ENCODE measurements at places on chromosomes 4 and X.

DNA sequence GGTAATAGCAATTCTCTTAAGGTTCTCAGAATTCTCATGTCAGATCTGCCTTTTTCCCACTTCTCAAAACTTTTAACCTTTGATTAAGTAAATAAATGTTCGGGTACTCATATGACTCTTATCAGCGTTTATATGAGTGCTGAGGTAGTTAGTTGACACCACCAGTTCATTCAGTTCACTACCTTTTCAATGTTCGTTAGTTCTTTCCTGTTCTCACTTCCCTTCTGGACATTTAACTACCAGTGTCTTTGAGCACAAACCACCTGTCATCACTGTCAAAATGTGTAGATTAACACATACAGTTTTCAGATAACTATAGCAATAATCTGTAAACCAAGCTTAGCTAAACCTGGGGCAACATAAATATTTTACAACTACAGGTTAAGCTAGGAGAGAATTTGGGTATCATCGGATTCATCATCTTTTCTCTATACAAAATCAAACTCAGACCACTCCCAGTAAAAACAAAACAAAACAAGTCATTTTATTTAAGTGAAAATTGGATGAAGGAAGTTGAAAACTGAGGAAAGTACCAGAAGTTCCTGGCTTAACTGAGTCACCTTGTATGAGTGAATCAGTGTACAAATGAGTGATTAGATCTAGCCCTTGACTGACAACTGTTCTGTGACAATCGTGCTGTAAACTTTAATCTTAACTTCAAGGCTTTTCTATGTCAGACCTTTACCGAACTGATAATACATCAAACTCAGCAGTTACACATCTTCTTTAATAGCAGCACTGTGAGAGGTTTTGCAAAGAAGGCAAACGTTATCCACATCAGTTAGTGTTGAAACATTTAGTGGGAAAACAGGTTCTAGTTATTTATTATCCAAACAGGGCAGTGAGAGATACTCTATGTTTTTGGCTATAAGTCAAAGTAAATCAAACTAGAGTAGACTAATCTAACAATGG, 41.9 kb downstream of the ARHGEF38 start:
- H3K27ac ChIP-seq, result no peak overlapping the region
- H3K4me1 ChIP-seq, result no peaks in the 10 kb centered on the region
- no peaks in the 10 kb centered on the region for H3K36me3 ChIP-seq
- no peak overlapping the region for H3K4me3 ChIP-seq
- no peak for DNase-seq

DNA sequence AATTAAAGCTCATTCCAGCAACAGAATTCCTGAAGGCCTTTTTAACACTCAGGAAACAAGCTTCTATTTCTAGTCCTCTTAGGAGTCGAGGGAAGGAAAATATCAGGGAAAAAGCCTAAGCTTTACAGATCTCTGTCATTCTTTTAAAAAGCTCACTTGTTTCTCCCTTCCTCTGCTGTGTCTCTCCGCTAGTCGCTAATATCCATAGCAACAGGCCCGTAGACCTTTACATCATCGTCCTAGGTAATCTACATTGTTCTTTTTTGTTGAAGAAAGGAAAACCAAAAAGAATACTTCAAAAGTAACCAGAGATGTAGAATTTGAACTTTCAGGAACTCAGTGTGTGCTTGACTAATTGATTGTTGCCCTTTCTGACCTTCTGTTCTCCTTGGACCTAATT, 45.9 kb upstream of the MTMR1 start:
- DNase-seq, result no peak
- H3K4me3 ChIP-seq, result no peak overlapping the region
- H3K27ac ChIP-seq, result no peak overlapping the region
- peaks cover 3% of the 10 kb centered on the region for H3K36me3 ChIP-seq
- H3K27me3 ChIP-seq, result no peaks in the 10 kb centered on the region
- H3K4me1 ChIP-seq, result no peaks in the 10 kb centered on the region

GRCh38 chr4:40333921-40334352, 1.2 kb upstream of the CHRNA9 start:
- no peaks in the 10 kb centered on the region for H3K27me3 ChIP-seq
- no peak overlapping the region for H3K4me3 ChIP-seq
- H3K36me3 ChIP-seq, result no peaks in the 10 kb centered on the region
- H3K27ac ChIP-seq, result no peak overlapping the region

- no peak overlapping the region for H3K4me3 ChIP-seq
- H3K27me3 ChIP-seq, result no peaks in the 10 kb centered on the region
- no peak for DNase-seq
- H3K27ac ChIP-seq, result no peak overlapping the region
- no peaks in the 10 kb centered on the region for H3K4me1 ChIP-seq
These were observed 13.8 kb downstream of the GUCY1B1 start for GRCh38 chr4:155772459-155773195.

DNA sequence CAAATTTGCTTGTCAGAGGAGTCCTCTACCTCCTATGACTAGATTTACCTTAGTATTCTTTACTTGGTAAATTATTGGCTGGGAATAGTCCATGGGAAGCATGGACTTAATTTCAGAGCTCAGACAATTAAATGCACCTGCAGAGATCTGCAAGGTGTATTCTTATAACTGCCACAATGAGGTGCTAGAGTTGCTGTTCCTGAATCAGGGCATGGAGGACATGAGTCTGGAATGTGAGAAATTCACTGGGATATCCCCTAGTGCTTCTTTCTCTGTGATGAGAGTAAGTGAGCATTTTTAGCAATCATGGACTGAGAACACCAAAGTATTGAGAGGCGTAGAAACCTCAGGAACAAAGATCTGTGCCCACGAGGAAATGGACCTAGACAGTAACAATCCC, 32.9 kb upstream of the GRID2 start:
- no peaks in the 10 kb centered on the region for H3K36me3 ChIP-seq
- DNase-seq, result no peak
- H3K27me3 ChIP-seq, result no peaks in the 10 kb centered on the region
- no peaks in the 10 kb centered on the region for H3K4me1 ChIP-seq
- no peak overlapping the region for H3K4me3 ChIP-seq

GRCh38 chr4:40750461-40751258, 905 bp downstream of the NSUN7 start:
- H3K27me3 ChIP-seq, result peaks cover 11% of the 10 kb centered on the region
- DNase-seq, result no peak
- no peaks in the 10 kb centered on the region for H3K36me3 ChIP-seq
- H3K4me3 ChIP-seq, result peak overlapping the region; percentile 23

GRCh38 chr4:77072195-77072753, 3.5 kb downstream of the CCNI start:
- no peak overlapping the region for H3K4me3 ChIP-seq
- no peaks in the 10 kb centered on the region for H3K36me3 ChIP-seq
- DNase-seq, result peak; percentile 82
- H3K27ac ChIP-seq, result peak overlapping the region; percentile 14
- H3K4me1 ChIP-seq, result peaks cover 31% of the 10 kb centered on the region
- no peaks in the 10 kb centered on the region for H3K27me3 ChIP-seq

GRCh38 chrX:5163663-5164062, 1065.0 kb downstream of the NLGN4X start:
- H3K4me3 ChIP-seq, result no peak overlapping the region
- no peaks in the 10 kb centered on the region for H3K36me3 ChIP-seq
- no peak overlapping the region for H3K27ac ChIP-seq
- no peaks in the 10 kb centered on the region for H3K4me1 ChIP-seq

GRCh38 chr4:168917138-168917779, 92.8 kb downstream of the CBR4 start:
- no peaks in the 10 kb centered on the region for H3K36me3 ChIP-seq
- H3K4me3 ChIP-seq, result no peak overlapping the region
- H3K27me3 ChIP-seq, result no peaks in the 10 kb centered on the region
- peak; percentile 46 for DNase-seq

DNA sequence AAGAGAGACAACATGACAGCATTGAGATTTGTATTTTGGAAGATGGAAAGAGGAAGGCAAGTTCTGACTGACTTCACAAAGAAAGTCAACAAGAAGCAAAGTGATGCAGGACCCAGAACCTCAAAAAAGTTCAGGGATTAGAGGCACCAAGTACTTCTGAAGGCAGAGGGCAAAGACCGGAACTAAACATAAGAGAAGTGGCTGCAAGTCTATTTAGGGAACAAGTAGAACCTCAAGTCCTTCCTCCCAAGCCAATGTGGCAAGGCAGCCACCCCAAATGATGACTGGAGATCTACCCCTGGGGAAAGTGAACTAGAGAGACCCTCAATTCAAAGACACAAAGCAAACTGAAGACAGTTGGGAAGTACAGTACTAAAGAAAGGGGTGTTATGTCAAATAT, 46.6 kb downstream of the SLC39A8 start:
- H3K36me3 ChIP-seq, result peaks cover 4% of the 10 kb centered on the region
- no peak overlapping the region for H3K4me3 ChIP-seq
- no peaks in the 10 kb centered on the region for H3K4me1 ChIP-seq
- no peak overlapping the region for H3K27ac ChIP-seq

DNA sequence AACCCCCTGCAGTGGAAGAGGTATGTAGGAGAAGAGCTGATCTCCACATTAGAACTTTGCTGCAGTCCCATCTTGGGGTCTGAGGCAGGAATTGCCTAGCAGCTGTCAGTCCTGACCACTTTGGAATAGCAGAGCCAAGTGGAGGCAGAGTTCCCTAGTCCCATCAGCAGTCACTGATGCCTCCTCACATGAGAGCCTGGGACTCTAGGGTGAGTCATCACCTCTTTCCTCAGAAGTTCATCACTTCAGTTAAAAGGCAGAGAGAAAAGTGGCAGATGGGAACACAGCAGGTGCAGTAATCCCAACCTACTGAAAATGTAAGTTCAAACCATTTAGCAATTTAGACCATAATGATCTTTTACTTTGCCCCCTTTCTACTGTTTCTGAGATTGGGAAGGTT, 73.9 kb upstream of the MED14 start:
- no peaks in the 10 kb centered on the region for H3K36me3 ChIP-seq
- no peaks in the 10 kb centered on the region for H3K27me3 ChIP-seq
- no peak overlapping the region for H3K4me3 ChIP-seq
- no peak overlapping the region for H3K27ac ChIP-seq

GRCh38 chrX:29233592-29234183, 646.4 kb downstream of the IL1RAPL1 start:
- H3K36me3 ChIP-seq, result no peaks in the 10 kb centered on the region
- no peak for DNase-seq
- no peak overlapping the region for H3K27ac ChIP-seq

DNA sequence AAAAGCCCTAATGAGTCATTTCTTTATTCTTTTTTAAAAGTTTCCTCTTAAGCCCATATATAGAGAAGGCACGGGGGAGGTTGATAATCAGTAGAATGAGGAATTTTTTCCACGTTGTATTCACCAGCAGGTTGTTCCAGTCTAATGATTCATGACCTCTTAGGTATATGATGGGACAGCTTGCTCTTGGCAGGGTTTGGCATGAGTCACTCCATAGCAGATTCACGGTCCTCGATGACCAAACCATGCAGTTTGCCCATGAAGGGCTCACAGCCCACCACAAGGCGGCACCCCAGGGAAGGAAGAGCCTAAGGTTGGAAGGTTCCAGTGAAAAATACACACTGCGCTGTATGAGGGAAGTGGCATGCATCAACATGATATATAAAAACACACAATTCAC, 623.8 kb upstream of the DIPK2B start:
- H3K4me3 ChIP-seq, result no peak overlapping the region
- DNase-seq, result peak; percentile 31
- no peak overlapping the region for H3K27ac ChIP-seq
- H3K4me1 ChIP-seq, result no peaks in the 10 kb centered on the region
- no peaks in the 10 kb centered on the region for H3K36me3 ChIP-seq

- no peak for DNase-seq
- no peak overlapping the region for H3K4me3 ChIP-seq
- H3K36me3 ChIP-seq, result no peaks in the 10 kb centered on the region
- no peaks in the 10 kb centered on the region for H3K4me1 ChIP-seq
These were observed 384.4 kb downstream of the RAPGEF2 start for GRCh38 chr4:159487284-159487747.

DNA sequence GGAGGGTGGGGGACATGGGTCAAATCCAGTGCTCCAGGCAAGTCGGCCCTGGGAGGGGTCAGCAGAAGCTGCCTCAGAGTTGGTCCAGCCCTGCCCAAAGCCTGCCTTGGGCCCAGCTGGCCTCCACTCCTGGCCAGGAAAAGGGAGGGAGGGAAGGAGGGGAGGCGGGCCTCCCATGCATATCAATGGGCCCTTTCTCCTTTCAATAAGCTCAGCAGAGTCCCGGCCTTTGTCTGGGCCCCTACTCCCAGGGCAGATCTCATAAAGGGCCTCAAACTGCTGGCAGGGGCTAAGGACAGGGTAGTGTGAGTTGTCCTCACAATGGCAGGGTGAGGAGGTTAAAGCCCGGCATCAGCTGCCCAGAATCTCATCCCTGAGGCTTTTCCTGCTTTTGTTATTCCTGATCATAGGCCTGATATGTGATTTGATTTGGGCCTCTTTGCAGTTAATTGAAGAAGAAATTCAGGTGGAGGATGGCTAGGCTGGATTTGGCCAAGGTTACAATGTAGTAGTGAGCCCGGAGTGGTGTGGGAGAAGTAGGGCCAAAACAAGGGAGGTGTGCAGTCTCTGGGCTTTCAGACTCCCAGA, 121.1 kb upstream of the ATP6AP2 start:
- no peak for DNase-seq
- H3K27me3 ChIP-seq, result no peaks in the 10 kb centered on the region
- H3K4me1 ChIP-seq, result no peaks in the 10 kb centered on the region

DNA sequence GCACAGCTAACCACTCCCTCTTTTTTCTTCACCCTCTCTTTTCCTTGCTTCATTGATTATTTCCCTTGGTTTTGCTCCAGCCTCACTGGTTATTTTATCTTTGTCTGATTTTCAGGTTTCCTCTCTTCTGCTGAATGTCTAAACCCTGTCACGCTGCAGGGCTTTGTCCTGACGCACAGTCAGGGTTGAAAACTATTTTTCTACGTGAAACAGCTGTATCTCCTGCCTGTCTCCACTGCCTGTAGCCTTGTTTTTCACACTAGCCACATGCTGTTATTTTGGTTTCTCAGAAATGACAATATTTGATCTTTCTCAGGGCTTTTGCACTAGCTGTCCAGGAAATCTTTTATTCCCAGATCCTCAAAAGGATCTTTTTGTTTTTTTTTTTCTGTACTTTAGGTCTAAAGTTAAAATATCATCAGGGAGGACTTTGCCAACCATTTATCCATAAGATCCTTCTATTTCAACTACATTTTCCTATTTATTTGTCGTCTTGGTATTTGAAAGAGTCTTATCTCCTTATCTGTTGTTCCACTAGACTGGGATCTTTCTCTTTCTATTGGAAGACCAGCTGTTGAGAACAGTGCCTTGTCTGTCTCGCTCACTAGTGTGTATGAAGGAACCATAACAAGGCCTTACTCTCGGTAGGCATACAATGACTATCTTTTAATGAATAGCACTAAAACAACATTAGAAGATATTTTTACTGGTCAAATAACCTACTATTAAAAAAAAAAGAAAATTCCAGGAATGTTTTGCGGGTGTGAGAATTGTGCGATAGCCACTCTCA, 164.3 kb downstream of the PDHA2 start:
- DNase-seq, result no peak
- H3K27me3 ChIP-seq, result no peaks in the 10 kb centered on the region
- no peak overlapping the region for H3K27ac ChIP-seq
- no peaks in the 10 kb centered on the region for H3K4me1 ChIP-seq

- H3K4me3 ChIP-seq, result no peak overlapping the region
- H3K27me3 ChIP-seq, result no peaks in the 10 kb centered on the region
- no peaks in the 10 kb centered on the region for H3K36me3 ChIP-seq
These were observed 30.3 kb downstream of the SLC10A6 start for GRCh38 chr4:86818841-86819240.
